ENCODE measurements at places on chromosomes 2 and 18. TPM values are rescaled to one million over a fixed set of nuclear protein-coding genes. Genes with fewer than 3 reads are reported as not detected.

Gene ACMSD
- not detected for total RNA-seq

Gene SNORC
- total RNA-seq = 0.63 TPM

Gene DNER
- total RNA-seq = 0.65 TPM

Gene AFF3
- total RNA-seq = 0.76 TPM

Gene KCNG3
- not detected for total RNA-seq

Gene CNNM3
- 5.0 TPM for total RNA-seq

Gene CCDC74B
- total RNA-seq = 3.8 TPM

Gene HMSD
- total RNA-seq = not detected

Gene AGXT
- total RNA-seq = not detected
